ENCODE measurements at places on chromosomes 1 and 21. TPM values are rescaled to one million over a fixed set of nuclear protein-coding genes. Genes with fewer than 3 reads are reported as not detected.

- no peak for DNase-seq
Measured at GRCh38 chr1:112548547-112548946, 39.8 kb downstream of the WNT2B start.

Gene MSH4
- 0.09 TPM for total RNA-seq

GRCh38 chr1:155669233-155670162 is 19.1 kb downstream of the YY1AP1 start:
- DNase-seq: no peak

DNA sequence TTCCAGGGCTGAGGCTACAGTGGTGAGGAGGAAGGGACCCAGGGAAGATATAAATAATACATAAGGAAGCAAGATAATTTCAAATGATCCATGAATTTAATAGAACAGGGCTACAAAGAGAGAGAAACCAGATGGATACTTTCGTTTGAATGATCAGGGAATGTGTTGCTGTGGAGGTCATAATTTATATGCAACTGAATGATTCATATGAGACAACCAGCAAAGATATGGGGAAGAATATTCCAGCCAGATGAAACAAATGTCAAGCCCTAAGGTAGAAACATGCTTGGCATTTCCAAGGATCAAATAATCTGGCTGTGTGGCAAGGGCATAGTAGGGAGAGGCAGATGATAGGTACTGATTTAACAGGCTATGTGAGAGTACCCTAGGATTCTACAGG is 84.8 kb upstream of the ZC3H11B start:
- no peak for DNase-seq

DNA sequence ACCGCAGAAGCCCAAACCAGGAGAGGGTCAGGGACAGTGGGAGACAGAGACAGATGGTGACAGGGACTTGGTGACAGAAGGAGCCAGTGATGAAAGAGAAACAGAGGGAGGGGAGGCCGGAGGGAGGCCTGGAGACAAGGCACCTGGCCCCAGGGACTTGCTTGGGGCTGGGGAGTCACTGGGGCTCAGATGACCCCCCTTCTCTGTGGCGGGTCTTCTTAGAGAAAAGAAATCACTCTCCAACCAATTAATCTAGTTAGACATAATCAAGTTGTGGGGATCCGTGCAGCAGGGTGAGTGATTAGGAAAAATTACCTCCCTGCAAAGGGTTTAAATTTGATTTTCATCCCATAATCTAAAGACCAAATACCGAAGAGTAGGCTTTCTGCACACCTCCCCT is 519.8 kb downstream of the PTPRU start:
- no peak for DNase-seq

GRCh38 chr1:40361201-40361600 is 12.3 kb upstream of the SMAP2 start:
- DNase-seq: no peak

- peak; percentile 79 for DNase-seq
Measured at GRCh38 chr1:100703716-100704115, 15.8 kb upstream of the VCAM1 start.

DNA sequence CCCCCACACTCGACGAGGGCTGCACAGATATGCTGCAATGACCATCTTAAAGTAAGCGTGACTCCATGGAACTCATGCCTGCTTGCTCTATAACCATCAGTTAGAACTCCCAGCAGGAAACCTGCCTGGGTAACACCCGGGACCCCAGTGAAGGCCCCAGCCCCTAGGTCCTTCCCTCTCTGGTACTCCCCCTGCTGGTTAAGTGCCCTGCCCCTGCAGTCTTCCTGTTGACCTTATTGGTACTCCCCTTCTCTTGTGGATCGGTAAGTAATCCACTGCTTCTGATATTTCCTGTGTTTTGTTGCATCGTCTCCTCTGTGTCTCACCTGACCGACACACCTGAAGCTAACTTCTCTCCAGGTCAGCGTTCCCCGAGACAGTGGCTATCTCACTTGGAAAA is 104.8 kb upstream of the COG2 start:
- DNase-seq: no peak

DNA sequence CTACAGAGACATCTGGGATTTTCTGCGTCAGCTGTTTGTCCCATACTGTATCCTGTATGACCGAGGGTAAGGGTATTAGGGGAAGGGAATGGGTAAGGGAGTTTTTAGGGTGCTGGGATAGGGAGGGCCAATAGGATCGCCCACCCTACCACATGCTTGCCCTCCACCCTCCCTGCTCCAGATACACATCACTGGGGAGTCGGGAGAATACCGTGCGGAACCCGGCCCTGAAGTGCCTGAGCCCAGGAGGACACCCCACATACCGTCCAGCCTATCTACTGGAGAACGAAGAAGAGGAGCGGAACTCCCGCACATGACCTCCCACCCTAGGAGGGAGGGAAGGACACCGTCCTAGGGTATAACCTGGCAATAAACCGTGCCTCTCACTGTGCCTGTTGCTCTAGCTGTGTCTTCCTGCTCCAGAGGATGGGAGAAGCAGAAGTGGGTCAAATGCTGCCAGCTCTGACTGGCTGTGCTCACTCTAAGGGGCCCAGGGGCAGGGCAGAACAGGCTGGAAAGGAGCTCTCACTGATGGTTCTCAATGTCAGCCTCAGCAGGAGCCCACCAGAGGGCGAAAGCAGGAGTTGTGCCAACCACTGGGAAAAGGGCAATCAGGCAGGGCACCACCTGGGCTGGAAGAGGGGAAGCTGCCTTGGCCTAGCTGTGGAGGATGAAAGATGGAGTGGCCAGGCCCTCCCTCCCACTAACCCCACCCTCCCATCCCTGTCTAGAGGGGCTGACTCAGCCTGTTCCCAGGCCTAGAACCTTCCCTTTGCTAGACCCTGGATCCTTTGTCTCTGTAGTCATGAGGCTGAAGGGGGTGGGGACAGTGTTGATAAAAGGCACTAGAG is 440 bp upstream of the LENEP start:
- no peak for DNase-seq

DNA sequence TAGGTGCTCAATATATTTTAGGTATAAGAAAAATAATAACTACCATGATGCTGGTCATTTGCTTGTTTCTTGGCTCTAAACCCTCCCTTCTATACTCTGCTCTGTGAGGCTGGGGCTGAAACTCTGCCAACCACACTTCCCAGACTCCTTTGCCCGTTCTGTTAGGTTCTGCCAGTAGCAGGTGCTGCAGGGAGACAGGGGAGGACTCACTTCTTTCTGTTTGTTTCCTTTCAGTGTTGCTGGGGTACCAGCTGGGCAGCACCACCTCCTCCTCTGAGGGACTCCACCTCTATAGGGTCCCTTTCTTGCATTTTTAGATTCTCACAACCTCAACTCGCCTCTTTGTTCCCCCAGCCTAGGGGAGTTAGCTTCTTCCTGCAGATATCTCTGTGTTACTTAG is 17.0 kb upstream of the SH2D2A start:
- no peak for DNase-seq

DNA sequence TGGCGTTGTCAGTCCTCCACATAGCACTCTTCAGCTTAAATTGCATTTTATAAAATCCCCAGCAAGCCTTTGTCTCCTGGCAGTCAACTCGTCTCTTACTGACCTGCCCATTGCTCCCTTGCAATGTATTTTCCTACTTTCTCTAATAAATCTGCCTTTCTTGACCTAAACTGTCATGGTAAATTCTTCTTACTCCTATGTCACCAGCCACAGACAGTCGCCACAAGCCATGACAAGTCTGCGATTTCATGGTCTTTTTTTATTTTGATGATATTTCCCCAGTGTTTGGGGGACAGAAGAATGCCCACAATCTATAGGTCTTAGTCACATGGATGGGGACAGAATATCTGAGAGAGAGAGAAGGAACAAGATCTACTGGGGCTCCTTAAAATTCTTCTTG is 8.4 kb downstream of the IFNAR2 start:
- no peak for DNase-seq

DNA sequence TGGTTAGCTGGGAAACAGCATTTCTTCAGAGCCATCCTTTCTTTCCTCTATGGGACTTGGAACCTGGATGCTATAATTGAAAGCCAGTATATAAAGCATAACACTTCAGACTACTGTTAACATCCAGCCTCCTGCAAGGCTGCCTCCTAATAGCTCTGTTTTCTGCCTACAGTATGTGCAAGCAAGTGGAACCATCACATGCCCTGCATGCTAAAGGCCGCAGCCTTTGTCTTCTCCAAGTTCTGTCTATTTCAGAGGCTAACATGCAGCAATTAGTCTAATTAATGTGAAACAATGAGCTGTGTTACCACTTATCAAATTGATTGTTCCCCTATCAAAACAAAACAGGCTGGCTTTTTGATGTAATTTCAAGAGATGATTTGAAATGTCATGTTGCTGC is 82.7 kb upstream of the ESRRG start:
- DNase-seq: no peak

DNA sequence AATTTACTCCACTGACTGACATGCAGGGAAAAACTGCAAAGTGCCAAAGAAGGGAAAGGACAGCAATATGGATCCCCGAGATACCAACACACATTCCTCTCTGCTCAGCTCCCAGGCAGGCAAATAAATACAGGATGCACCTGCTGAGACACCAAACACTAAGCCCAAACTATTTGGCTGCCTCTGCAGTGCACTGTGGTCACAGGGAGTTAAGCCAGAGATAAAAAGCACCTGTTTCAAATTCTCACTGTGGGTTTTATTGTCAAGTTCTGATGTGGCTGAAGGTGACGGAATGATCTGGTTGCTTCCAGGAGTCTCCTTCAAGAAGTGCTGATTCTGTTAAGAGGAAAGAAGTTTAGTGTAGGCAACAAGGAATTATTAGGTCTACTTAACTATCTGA is 17.7 kb downstream of the TEX38 start:
- DNase-seq: peak; percentile 91

Gene KRTAP10-3
- total RNA-seq: not detected

DNA sequence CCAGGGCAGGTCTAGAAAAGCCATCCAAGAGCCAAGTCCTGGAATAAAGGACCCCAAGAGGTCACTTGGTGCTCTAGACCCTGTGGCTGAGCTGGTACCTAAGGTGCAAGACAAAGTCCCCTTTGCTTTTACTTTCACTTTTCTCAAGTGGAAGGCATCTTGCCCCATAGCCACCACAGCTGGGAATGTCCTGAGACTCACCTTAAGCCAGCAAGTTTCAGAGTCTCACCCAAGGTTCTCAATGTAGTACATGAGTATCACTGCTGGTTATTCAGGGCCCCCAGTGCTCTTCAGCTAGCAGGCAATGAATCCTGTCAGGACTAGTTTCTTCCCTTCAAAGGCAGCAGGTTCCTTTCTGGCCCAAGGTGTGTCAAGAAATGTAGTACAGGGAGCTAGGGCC is 67.5 kb downstream of the UROD start:
- no peak for DNase-seq

DNA sequence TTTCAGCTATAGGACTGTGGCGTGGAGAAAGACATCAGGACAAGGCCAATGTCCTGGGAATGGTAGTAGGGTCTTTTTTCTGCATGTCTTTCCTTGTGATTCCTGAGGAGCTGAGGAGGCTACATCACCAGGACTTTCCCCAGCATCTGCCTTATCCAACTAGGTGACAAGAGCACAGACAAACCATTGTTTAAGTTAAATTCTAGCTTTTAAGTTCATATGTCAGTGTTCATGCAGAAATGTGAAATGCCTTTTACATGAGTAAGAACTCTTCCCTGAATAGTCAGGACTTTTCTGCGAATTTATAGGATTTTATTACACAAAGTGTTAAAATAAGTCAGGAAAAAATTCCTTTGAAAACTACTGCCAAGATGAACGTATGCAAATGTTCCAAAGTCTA is 154.2 kb downstream of the PTGER3 start:
- DNase-seq: no peak

DNA sequence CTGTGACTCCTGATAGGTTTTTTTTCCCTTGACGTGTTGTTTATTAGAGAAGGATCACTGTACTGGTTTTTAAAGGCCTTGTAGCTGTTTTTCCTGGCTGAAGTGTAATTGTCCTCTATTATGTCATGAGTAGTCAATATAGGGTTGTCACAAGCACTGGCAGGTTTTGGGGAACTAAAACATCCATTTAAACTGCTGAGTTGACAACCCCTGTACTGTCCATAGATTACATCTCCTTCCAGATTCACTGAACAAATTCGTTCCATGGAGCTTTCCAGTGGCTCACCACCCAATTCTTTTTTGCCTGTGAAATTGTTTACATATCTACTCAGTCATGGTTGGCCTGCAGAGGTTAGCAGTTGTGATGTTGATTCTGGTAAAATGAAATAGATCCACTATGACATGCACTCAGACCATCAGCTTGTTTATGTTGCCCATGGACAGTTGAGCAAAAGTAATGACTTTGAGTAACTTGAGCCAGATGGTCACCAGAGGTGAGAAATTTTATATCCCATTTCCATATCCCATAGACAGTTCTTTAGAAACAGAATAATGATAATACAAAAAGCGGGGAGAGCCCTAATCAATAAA is 59.9 kb upstream of the QSOX1 start:
- no peak for DNase-seq

GRCh38 chr21:28875078-28875477 is 117.6 kb downstream of the LTN1 start:
- DNase-seq: no peak

DNA sequence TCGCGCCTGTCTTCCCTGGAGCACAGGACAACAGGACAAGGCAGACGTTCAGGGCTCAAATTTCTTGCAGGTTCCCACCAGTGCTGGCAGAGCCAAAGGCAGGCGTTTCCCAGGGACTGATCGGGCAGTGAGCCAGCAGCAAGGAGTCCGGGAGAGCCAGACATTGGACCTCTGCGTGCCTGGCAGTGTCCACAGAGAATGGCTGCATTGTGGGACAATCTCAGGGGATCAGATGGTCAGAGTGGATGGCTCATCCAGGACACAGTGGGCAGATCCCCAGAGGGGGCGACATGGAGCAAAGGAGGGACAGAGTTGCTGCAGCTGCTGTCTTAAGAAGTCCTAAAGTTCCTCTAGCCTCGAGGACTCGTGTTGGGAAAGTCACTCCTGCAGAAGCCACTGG is 4.6 kb downstream of the TMEM63A start:
- DNase-seq: peak; percentile 60

Gene GBP5
- total RNA-seq: 0.31 TPM

GRCh38 chr1:27033043-27033746 is 20.5 kb upstream of the TENT5B start:
- DNase-seq: no peak

GRCh38 chr1:222786121-222786520 is 28.7 kb upstream of the DISP1 start:
- DNase-seq: peak; percentile 79

- no peak for DNase-seq
Measured at GRCh38 chr1:94433866-94434265, 15.7 kb downstream of the ABCD3 start.

Gene AP4B1
- total RNA-seq: 33.0 TPM

Gene C1QB
- not detected for total RNA-seq

- DNase-seq: no peak
Measured at GRCh38 chr1:82923931-82924330, 1075.0 kb downstream of the TTLL7 start.

Data from endothelial cell of umbilical vein (primary cell).